ENCODE measurements at places on chromosomes 5 and 9.

DNA sequence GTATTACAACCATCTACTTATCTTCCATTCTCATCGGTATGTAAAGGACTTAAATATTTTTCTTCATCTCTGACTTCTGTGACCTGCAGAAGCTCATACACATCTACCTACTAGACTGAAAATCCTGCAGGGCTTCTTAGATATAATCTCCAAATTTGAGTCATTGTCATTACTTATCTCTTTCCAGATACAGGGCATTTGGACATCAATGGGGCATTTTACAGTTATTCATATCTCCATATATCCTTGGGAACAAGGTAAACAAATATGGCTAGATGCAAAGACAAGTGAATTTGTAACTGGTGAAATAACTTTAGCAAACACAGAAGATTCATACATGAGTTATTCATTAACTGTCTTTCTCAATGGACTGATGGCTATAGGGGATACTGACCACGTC, 37.7 kb upstream of the IL7R start:
- DNase-seq = no peak

DNA sequence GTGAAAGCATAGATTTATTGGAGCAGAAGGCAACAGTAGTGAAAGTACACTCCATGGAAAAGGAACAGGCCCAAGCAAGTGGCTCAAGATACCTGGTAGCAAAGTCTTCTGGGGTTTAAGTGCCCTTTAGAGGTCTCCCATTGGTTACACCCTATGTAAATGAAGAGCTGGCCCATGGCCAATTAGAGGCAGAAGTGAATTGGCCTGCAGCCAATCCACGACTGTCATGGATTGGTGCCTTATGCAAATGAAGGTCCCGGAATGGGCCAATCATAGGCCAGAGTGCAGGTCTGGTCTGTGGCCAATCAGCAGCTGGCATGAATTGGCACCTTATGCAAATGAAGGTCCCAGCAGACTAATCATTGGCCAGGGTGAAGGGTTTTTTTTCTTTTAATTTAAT, 64.2 kb upstream of the PCSK5 start:
- DNase-seq = no peak

DNA sequence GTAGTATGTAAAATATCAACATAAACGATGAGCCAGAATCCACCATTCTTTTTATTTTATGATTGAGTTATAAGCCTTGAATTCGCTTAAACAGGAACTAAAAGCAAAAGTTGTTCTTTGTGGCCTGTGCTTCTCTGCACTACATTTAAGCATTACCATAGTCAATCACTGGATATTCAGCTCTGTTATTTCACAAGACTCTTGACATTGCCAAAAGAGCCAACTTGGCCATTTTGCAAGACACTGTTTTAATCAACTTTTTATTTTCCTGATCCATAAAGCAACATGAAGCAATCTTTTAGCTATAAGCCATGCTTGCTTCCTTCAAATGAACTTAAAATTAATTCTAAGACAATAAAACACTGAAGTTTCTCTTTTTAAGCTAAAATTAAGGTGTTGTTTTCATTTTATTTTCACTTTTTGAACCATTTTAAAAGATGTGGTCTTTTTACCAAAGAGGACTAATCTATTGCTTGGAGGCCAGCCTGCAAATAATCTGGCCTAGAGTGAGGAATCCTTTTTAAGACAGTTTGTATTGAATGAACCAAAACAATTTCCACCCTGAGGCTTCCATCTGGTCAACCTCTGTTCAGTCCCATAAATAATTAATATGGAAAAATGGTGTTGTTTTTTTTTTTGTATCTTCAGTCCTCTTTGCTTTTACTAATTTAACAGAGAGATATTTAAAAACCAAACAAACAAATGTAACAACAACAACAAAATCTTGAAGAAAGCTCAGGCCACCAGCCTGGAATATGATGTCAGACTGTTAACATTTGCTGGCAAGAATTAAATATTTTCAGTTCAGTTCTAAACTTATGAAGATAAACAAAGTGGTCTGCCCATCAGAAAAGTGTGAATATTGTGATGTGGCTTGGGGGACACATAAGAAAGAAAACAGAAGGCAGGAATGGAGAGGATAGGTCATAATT, 274.4 kb downstream of the MARCHF11 start:
- no peak for DNase-seq

DNA sequence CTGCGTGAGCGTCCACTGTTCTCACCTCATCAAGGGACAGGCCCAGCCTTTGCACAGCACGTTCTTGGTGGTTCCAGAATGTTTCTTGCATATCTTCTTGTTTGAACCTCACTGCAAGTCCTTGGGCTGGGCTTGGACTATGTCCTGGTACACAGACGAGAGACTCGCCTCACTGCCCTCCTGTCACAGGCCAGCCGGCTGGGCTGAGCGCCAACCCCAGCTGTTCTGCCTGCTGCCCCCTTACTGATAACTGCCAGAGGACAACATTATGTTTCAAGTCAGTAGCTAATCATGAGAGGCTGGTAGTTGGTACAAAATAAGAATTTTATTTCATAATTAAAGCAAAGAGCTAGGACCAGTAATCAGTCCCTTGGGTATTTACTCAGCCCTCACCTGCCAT, 52.8 kb upstream of the LRRTM2 start:
- no peak for DNase-seq

GRCh38 chr5:156128026-156128425, 198.9 kb upstream of the SGCD start:
- DNase-seq = no peak

DNA sequence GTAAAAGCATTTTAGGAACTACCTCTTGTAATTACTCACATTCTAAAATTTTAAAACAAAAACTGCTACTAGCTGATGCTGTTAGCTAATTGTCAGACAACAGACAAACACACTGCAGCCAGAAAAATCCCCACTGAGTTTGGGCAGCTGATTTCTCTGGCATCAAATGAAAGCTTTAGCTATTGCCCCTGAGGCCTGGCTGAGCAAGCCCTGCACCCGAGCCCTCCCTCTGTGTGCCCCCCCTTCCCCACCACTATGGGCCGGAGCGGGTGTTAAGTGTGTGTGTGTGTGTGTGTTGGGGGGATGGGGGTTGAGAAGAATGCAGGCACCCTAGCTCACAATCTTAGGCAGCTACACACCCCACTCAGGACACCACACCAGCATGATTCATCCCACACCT, 2.4 kb downstream of the NEUROG1 start:
- DNase-seq = no peak

- DNase-seq = no peak
Measured at GRCh38 chr5:128876569-128877382, 88.5 kb upstream of the SLC27A6 start.
